Upper lobe of right lung (tissue), 1 donor: ENCODE measurements at places on chromosomes 3 and 15. TPM values are rescaled to one million over a fixed set of nuclear protein-coding genes. Genes with fewer than 3 reads are reported as not detected.

- no peak overlapping the region for H3K4me3 ChIP-seq
- no peaks in the 10 kb centered on the region for H3K4me1 ChIP-seq
- no peak for DNase-seq
- no peaks in the 10 kb centered on the region for H3K36me3 ChIP-seq
- H3K27ac ChIP-seq = no peak overlapping the region
Measured at GRCh38 chr3:190205739-190206138, 85.0 kb upstream of the P3H2 start.

- no peak overlapping the region for H3K27ac ChIP-seq
- H3K27me3 ChIP-seq = no peaks in the 10 kb centered on the region
- H3K4me1 ChIP-seq = no peaks in the 10 kb centered on the region
- no peak overlapping the region for H3K4me3 ChIP-seq
- H3K36me3 ChIP-seq = peaks cover 52% of the 10 kb centered on the region
Measured at GRCh38 chr3:25727316-25727715, 55.9 kb downstream of the NGLY1 start.

- H3K27me3 ChIP-seq = no peaks in the 10 kb centered on the region
- no peaks in the 10 kb centered on the region for H3K36me3 ChIP-seq
- no peak overlapping the region for H3K4me3 ChIP-seq
- no peaks in the 10 kb centered on the region for H3K4me1 ChIP-seq
- no peak for DNase-seq
Measured at GRCh38 chr3:17942856-17943255, 200.4 kb upstream of the TBC1D5 start.

DNA sequence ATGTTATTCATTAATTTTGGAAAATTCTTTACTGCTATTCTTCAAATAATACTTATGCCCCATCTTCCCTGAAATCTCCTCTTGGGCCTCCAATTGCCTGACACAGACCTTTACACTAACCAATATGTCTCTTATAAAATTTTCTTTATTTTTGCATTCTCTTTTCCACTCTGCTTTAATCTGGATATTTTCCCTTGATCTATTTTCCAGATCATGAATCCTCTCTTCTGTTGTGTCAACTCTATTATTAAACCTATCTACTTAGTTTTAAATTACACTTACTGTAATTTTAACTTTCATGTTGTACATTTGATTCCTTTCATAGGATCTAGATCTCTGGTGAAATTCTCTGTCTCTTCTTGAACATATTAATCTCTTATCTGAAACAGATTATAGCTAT, 278.7 kb downstream of the FHIT start:
- no peak for DNase-seq
- H3K36me3 ChIP-seq = no peaks in the 10 kb centered on the region
- H3K4me1 ChIP-seq = no peaks in the 10 kb centered on the region
- H3K4me3 ChIP-seq = no peak overlapping the region
- no peak overlapping the region for H3K27ac ChIP-seq

- no peaks in the 10 kb centered on the region for H3K27me3 ChIP-seq
- no peak overlapping the region for H3K27ac ChIP-seq
- H3K36me3 ChIP-seq = no peaks in the 10 kb centered on the region
Measured at GRCh38 chr3:120855665-120856437, 52.2 kb upstream of the STXBP5L start.

- H3K4me3 ChIP-seq = no peak overlapping the region
- DNase-seq = no peak
- H3K4me1 ChIP-seq = peaks cover 8% of the 10 kb centered on the region
- no peak overlapping the region for H3K27ac ChIP-seq
- H3K27me3 ChIP-seq = no peaks in the 10 kb centered on the region
Measured at GRCh38 chr3:188053036-188053340, 101.0 kb upstream of the LPP start.

DNA sequence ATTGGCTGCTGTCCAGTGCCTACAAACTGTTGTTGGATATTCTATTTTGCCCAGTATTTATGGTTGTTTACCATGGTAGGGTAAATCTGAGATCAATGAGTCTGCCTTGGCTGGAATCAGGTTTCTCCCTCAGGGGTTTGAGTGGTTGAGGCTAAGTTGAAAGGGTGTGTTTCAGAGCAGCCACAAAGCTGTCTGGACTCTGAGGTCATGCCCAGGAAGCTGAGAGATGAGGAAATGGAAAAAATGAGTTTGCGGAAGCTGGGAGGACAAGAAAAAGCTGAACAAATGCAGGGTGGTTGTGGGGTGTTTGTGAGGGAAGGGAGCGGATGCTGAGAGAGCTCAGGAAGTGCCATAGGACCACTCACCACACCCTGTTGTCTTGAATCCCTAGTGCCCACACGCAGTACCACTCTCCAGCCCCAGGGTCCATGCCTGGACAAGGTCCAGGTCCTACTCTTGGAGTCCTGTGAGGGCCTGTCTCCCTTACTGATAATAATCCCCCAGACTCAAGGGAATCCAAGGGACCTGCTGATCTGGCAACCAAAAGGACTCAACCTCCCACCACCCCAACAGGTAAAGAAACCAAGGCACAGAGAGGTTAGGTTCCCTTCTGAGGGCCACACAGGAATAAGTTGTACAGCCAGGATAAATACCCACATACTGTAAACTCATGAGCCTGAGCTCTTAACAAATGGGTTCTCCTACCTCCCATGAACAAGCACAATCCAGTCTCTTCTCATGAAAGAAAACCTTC, 81.6 kb downstream of the PPCDC start:
- peaks cover 16% of the 10 kb centered on the region for H3K4me1 ChIP-seq
- no peak overlapping the region for H3K4me3 ChIP-seq
- H3K27ac ChIP-seq = peak overlapping the region; percentile 36
- H3K27me3 ChIP-seq = no peaks in the 10 kb centered on the region
- DNase-seq = no peak

DNA sequence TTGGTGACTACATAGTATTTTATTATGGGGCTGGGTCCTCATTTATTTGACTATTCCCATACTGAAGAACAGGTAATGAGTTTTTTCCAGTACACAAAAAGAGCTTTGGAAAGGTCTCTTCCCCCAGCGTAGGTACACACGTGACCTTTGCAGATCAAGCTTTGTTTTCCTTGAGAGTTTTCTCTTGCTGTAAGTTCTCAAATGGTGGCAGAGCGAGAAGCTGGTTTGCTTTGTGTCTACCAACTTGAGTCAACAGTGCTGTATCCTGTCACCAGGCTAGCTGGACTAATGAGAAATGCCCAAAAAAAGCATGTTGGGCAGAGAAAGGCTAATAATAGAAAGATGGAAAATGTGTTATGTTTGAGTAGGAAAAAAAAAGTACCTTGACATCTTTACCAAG, 21.7 kb downstream of the GXYLT2 start:
- no peaks in the 10 kb centered on the region for H3K4me1 ChIP-seq
- no peak overlapping the region for H3K27ac ChIP-seq
- H3K4me3 ChIP-seq = no peak overlapping the region
- no peaks in the 10 kb centered on the region for H3K27me3 ChIP-seq

DNA sequence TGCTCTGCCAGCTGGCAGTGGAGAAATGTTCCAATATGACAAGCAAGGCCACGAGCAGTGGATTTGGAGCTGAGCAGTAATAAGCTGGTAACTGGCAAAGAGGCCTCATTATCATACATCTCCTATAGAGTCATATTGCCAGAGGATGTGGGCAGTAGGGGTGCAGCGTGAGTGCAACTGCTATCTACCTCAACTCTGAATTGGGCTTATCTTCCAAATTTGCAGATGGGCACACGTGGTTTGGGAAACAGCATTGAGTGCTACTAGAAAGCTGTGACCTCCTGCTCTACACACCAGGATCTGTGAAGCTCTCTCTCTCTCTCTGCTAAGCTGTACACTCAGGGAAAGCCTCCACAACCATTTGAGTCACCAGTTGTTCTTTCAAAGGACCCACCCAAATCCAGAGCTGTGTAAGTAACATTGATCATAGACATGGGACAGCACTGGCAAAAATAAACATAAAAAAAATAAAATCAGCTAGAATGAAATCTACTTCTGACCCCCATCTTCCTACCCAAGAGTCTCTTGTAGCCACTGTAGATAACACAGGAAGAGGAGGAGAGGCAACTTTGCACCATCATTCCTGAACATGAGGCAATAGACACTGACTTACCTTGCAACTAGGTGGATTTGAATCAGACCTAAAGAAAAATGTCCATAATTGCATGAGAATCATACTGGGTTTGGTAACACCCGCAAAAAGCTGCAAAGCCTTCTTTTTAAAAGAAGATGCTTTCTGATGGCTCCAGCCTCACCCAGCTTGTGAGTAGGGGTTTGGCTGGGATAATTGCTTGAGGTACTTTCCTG, 82.9 kb upstream of the THBS1 start:
- no peaks in the 10 kb centered on the region for H3K36me3 ChIP-seq
- no peaks in the 10 kb centered on the region for H3K27me3 ChIP-seq
- DNase-seq = no peak

- H3K4me1 ChIP-seq = peaks cover 8% of the 10 kb centered on the region
- no peak for DNase-seq
- H3K27ac ChIP-seq = no peak overlapping the region
- H3K4me3 ChIP-seq = no peak overlapping the region
- H3K27me3 ChIP-seq = no peaks in the 10 kb centered on the region
- H3K36me3 ChIP-seq = no peaks in the 10 kb centered on the region
Measured at GRCh38 chr3:18428991-18429745, 4.0 kb upstream of the SATB1 start.

- H3K36me3 ChIP-seq = no peaks in the 10 kb centered on the region
- H3K27me3 ChIP-seq = no peaks in the 10 kb centered on the region
- no peaks in the 10 kb centered on the region for H3K4me1 ChIP-seq
- H3K4me3 ChIP-seq = no peak overlapping the region
- no peak for DNase-seq
Measured at GRCh38 chr15:28977377-28978010, 91.7 kb downstream of the APBA2 start.

GRCh38 chr15:75721923-75722870, 9.5 kb upstream of the CSPG4 start:
- H3K27ac ChIP-seq = no peak overlapping the region
- no peak for DNase-seq
- no peaks in the 10 kb centered on the region for H3K27me3 ChIP-seq
- no peaks in the 10 kb centered on the region for H3K36me3 ChIP-seq
- H3K4me3 ChIP-seq = no peak overlapping the region

- DNase-seq = no peak
- peaks cover 31% of the 10 kb centered on the region for H3K27me3 ChIP-seq
- no peak overlapping the region for H3K27ac ChIP-seq
- H3K4me1 ChIP-seq = peaks cover 15% of the 10 kb centered on the region
- no peaks in the 10 kb centered on the region for H3K36me3 ChIP-seq
Measured at GRCh38 chr3:42267878-42268277, 1.9 kb upstream of the CCK start.

- no peak overlapping the region for H3K27ac ChIP-seq
- H3K27me3 ChIP-seq = no peaks in the 10 kb centered on the region
- no peak for DNase-seq
Measured at GRCh38 chr3:55875113-55875512, 388.0 kb upstream of the WNT5A start.

DNA sequence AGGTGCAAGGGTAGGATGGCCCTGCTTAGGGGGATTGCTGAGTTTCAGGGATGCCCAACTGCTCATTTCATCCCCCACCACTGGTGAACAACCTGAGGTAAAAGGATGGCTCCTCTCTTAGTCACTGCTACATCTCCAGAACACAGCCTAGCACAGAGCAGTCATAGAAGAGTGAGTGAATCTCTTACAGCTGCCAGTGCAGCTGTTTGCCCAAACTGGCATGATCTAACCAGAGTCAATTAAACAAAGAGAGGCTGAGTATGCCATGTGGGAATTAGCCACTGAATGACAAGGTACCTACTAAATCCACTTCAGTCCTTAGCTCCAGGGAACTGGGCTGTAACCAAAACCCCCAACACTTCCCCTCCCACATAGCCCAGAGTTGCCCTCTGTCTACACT, 6.8 kb upstream of the NCKIPSD start:
- H3K36me3 ChIP-seq = peaks cover 79% of the 10 kb centered on the region
- peaks cover 11% of the 10 kb centered on the region for H3K4me1 ChIP-seq
- DNase-seq = peak; percentile 13
- no peak overlapping the region for H3K4me3 ChIP-seq
- no peaks in the 10 kb centered on the region for H3K27me3 ChIP-seq

DNA sequence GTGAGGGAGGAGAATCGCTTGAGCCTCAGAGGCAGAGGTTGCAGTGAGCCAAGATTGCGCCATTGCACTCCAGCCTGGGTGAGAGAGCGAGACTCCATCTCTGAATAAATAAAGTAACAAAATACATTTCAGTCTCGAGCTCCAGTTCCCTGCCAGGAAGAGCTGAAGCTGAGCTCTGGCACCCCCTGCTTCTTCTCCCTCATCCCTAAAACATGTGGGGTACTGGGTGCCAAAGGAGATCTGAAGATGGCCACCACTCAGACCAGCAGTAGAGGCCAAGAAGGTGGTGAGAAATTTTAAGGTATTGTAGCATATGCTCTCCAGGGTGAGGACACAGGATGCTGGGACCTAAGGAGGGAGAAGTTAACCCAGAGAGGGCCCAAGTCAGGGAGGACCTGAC, 75.0 kb upstream of the CGNL1 start:
- no peaks in the 10 kb centered on the region for H3K36me3 ChIP-seq
- no peak for DNase-seq
- H3K4me3 ChIP-seq = no peak overlapping the region
- no peaks in the 10 kb centered on the region for H3K4me1 ChIP-seq
- no peaks in the 10 kb centered on the region for H3K27me3 ChIP-seq
- no peak overlapping the region for H3K27ac ChIP-seq

DNA sequence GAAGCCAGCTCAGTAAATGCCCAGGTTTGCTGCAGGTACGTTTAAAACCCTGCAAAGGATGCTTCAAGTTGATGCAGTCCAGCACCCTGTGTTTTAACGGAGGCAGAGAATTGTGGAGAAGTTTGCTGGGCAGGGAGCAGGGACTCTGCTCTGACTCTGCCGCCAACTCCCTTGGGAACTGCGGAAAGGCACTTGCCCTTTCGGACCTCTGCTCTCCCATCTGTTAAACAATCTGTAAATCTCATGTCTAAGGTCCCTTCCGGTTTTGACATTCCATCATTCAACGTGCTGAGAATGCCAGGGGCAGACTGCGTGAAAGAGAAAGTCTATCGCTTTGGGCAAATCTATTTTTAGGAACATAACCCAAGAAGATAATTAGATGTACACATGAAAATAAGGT, 184.5 kb downstream of the OPA1 start:
- H3K4me1 ChIP-seq = peaks cover 10% of the 10 kb centered on the region
- H3K27me3 ChIP-seq = peaks cover 26% of the 10 kb centered on the region
- no peak for DNase-seq

- H3K27ac ChIP-seq = no peak overlapping the region
- no peaks in the 10 kb centered on the region for H3K4me1 ChIP-seq
- H3K36me3 ChIP-seq = no peaks in the 10 kb centered on the region
- no peaks in the 10 kb centered on the region for H3K27me3 ChIP-seq
- DNase-seq = no peak
Measured at GRCh38 chr3:83941990-83942745, 1016.6 kb upstream of the CADM2 start.

The SLC2A2 gene
- not detected for total RNA-seq

The RPL39L gene
- 3.9 TPM for total RNA-seq

The STRIT1 gene
- not detected for total RNA-seq

The ATP2B2 gene
- total RNA-seq = 0.06 TPM

The PAQR9 gene
- total RNA-seq = not detected

The CISH gene
- total RNA-seq = 71.6 TPM

The ACKR2 gene
- total RNA-seq = 5.2 TPM

The ZBTB47 gene
- total RNA-seq = 28.1 TPM

The ACAA1 gene
- 81.7 TPM for total RNA-seq

The PCOLCE2 gene
- 23.3 TPM for total RNA-seq

The RAB6B gene
- total RNA-seq = 7.4 TPM

The CFAP44 gene
- total RNA-seq = 10.3 TPM

The UBA5 gene
- 35.1 TPM for total RNA-seq

The VIPR1 gene
- total RNA-seq = 184 TPM
